ENCODE measurements at places on chromosomes 2 and 18.
A peak's percentile ranks its signal among the peaks of the same experiment; 100 is the strongest.

GRCh38 chr2:215293879-215294278 is 18.0 kb upstream of the ATIC start:
- no peak for DNase-seq

GRCh38 chr18:12102136-12102842 is 8.6 kb downstream of the ANKRD62 start:
- DNase-seq: no peak

DNA sequence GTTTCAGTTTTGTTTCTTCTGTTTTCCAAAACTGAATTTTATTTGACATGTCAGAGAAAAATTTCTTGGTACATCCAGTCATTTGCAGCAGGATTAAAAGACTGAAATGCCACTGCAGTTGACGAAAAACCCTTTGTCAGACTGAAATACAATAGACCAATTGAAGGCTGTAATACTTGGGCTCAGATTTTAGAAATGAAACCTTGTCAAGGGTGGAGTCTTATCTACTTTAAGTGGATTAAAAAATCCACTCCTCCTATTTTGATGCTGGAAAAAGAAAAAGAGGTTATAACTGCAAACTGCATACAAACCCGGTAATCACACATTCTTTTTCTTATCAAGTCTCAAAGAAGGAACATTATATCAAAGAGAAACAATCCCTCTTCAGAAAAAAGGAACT is 80.2 kb upstream of the NEUROD1 start:
- DNase-seq: no peak

- DNase-seq: no peak
Observed at GRCh38 chr18:76472829-76473228, 22.2 kb downstream of the ZNF516 start.

DNA sequence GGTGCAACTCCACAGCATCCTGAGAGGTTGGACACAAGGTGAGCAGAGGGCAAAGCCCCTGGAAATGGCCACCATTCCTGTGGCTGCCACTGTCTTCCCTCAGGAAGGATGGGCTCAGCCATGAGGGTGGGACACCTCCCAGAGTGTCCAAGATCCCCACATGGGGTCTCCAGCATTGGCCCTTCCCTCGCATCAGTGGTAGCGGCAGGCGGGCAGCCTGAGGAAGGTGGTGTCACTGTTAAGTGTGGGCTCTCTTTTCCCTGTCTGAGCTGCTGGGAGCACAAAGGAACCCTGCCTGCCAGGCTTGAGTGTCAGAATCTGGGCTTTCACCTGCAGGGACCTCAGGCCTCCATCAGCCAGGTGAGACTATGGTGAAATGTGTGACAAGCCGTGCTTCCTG is 47.6 kb downstream of the SP110 start:
- DNase-seq: no peak

GRCh38 chr18:76679945-76680344 is 142.4 kb upstream of the ZNF236 start:
- DNase-seq: no peak

GRCh38 chr2:204479557-204479956 is 65.7 kb upstream of the PARD3B start:
- DNase-seq: no peak

GRCh38 chr2:69585855-69586555 is 57.5 kb downstream of the AAK1 start:
- no peak for DNase-seq

DNA sequence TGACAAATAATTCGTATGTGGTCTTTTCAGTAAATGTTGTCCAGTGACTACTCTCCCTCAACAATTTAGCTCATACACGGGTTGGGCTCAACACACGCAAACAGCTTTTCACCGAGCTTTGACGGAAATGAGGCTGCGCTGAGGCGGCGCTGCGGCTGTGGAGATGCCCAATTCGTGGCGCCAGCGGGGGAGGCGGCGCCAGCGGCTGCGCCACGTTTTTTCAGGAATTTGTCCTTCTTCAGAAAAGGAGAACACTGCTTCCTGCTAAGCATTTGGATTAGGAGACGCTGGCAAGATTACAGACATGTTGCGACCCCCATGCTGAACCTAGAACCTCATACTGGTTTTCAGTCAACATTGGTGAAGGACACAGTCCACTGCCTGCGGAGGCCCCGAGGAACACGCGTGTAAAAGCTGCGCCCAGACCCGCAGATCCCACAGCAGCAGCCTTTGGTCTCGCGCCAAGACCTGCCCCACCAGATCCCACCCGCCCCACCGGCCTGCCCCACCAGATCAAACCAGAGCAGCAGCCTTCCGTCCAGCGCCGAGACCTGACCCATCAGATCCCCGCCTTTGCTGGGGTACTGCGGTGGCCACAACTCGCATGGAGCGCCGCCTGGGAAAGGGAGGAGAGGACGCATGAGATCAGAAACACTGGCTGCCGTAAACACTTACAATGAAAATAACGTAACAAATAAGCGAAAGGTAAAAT is 173.8 kb downstream of the TMEM18 start:
- DNase-seq: no peak

GRCh38 chr2:164479460-164479859 is 141.8 kb downstream of the GRB14 start:
- DNase-seq: peak; percentile 4

GRCh38 chr2:36493306-36493705 is 104.7 kb downstream of the FEZ2 start:
- no peak for DNase-seq

- DNase-seq: no peak
Observed at GRCh38 chr2:121333834-121334558, 49.0 kb upstream of the TFCP2L1 start.

- DNase-seq: no peak
Observed at GRCh38 chr2:197920088-197920487, 115.7 kb downstream of the PLCL1 start.

DNA sequence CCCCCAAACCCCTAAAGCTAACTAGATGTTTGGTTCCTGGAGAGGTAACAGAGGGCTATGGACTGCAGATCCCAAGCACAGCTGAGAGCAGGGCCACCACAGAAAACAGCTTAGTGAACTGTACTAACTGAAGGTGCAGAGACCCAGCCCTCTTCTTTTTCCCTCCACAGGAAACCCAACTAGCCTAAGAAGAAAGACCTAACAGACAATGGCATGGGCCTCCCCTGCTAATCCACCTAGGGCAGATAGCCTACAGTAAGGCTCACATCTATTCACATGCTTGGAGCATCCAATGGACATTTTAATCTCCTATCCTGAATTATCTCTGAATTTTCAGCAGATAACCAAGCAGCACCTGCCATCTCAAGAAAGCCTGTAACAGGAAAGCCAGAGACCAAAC is 8.8 kb upstream of the FECH start:
- DNase-seq: no peak

DNA sequence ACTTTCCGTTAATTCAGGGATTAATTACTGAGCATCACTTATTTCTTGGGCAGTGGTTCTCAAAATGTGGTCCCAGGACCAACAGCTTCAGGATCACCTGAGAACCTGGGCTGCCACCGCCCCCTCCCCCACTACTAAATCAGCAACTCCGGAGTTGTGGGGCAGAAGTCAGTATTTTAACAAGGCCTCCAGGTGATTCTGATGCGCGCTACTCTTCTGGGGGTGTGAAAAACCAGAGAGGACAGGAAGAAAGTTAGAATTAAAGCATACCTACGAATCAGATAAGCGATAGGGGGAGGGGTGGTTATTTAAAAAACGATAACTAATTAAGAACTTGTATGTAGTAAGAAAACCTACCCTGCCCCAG is 319 bp downstream of the ZSCAN30 start:
- DNase-seq: no peak

GRCh38 chr2:29443627-29444026 is 328.4 kb downstream of the CLIP4 start:
- no peak for DNase-seq

- no peak for DNase-seq
Observed at GRCh38 chr2:65595630-65596029, 163.2 kb upstream of the SPRED2 start.

GRCh38 chr2:134944975-134945374 is 26.4 kb downstream of the CCNT2 start:
- no peak for DNase-seq

All from GM04504 (cell line).